ENCODE measurements at places on chromosomes 7 and 10.
A peak's percentile ranks its signal among the peaks of the same experiment; 100 is the strongest.

DNA sequence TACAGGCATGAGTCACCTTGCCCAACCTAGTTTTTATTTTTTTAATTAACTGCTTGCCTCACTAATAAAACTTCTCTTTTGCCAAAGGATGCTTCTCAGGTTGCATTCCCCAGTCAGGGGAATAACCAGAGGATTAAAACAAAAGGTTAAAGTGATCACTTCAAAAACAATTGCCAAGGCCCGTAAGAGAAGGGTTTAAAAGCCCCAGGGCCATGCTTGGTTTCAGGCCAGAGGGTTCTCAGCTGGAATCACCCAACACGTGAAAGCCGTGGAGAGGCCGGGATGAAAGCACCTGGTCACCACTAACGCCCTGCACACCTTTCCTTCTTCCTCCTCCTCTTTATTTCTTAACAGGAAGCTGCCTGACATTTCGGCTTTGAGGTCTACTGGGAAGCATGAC lies 587.5 kb downstream of the PTPRN2 start:
- DNase-seq: no peak

GRCh38 chr10:114590993-114591392 lies 67.1 kb downstream of the ABLIM1 start:
- no peak for DNase-seq

DNA sequence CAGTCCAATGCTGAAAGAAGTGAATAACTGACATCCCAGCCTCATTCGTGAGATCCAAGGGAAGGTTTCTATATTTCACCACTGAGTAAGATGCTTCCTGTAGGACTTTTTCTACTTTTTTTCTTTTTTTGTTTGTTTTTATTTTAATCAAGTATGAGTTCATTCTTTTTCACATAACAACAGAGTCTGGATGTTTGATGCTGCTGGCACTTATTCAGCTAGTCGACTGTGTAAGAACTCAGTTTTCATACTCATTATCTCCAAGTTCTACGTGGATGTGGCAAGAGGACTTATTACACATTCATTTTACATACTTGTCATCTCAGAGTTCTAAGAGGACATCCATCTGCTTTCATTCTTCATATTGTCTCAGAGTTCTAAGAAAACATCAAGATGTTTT lies 86.9 kb downstream of the CPXM2 start:
- DNase-seq: no peak

DNA sequence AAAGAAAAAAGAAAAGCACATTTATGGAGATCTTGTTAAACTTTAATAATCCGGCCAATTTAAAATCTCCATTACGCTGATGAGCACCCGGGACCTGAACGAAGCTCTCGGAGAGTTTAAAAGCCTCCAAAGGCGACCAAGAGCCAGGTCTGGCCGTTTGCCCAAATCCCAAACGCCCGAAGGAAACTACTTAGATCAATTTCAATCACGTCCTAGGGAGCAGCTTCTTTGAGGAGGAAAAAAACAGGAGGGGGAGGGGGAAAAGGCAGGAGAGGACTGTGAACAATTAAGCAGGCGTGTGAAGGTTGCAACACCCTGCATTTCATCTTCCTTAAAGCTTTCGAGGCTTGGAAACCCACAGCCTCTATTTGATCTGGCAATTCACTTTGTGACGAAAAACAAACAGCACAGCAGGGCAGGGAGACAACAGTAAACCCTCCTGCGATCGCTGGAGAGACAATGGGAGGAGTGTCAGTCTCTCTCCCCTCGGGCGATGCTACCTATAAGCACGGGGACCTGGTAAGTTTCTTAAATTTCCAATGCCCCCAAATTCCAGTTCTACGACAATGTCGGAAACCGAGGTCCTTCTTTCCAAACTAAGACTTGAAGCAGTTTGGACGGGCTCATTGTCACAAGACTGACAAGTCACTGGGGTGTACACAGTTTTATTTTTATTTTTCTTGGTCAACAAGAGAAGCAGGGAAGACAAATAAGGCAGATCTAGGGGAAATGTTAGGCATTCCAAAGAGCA lies 1.2 kb downstream of the KLF6 start:
- no peak for DNase-seq

GRCh38 chr10:5291501-5292195 lies 73.1 kb upstream of the UCN3 start:
- peak; percentile 41 for DNase-seq

Measured in stimulated activated CD4-positive, alpha-beta T cell treated with anti-CD3 and anti-CD28 coated beads, Interleukin-4, amount 100 ng/mL, for 48 hours (primary cell).